Naive thymus-derived CD8-positive, alpha-beta T cell (primary cell): ENCODE measurements at places on chromosomes 5 and 9.

DNA sequence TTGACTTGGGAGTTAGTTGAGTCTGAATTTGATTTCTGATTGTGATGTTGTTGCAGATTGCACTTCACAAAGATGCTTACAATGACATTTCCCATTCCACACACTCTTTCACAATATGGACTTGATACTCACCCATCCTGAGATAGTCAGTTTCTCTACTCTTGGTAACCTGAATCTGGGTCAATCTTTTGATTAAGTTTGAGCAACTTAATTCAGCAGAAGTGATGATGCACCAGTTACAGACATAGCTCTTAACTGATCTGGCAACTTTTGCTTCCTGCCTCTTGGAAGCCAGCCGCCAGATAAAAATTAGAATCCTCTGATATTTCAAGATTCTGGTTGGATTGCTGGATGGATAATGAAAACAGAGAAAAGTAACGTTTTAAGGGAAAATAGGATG lies 79.7 kb upstream of the OSMR start:
- DNase-seq: no peak

DNA sequence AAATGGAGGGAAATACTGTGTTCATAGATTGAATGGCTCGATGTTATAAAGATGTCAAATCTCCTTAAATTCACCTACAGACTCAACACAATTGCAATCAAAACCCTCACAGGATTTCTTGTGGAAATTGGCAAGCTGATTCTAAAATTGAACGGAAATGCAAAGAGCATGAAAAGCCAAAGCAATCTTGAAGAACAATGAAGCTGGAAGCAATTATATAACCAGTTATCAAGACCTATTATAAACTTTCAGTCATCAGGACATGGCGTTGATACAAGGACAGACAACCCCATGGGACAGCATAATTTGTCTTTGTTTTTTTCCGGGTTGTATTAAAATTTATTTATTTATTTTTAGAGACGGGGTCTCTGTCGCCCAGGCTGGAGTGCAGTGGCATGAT lies 53.5 kb upstream of the OTULINL start:
- DNase-seq: no peak

DNA sequence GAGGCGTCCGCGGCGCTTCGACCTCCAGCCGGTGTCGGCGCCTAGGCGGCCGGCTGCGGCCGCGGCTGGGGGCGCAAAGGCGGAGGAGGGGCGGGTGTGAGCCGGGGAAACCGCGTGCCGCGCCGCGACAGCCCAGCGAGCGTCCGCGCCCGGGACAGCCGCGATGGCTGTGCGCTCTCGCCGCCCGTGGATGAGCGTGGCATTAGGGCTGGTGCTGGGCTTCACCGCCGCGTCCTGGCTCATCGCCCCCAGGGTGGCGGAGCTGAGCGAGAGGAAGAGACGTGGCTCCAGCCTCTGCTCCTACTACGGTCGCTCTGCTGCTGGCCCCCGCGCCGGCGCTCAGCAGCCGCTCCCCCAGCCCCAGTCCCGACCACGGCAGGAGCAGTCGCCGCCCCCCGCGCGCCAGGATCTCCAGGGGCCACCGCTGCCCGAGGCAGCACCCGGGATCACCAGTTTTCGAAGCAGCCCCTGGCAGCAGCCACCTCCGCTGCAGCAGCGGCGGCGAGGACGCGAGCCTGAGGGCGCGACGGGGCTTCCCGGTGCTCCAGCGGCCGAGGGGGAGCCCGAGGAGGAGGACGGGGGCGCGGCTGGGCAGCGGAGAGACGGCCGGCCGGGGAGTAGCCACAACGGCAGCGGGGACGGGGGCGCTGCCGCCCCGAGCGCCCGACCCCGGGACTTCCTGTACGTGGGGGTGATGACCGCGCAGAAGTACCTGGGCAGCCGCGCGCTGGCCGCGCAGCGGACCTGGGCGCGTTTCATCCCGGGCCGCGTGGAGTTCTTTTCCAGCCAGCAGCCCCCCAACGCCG lies 605 bp downstream of the CHSY3 start:
- DNase-seq: no peak

DNA sequence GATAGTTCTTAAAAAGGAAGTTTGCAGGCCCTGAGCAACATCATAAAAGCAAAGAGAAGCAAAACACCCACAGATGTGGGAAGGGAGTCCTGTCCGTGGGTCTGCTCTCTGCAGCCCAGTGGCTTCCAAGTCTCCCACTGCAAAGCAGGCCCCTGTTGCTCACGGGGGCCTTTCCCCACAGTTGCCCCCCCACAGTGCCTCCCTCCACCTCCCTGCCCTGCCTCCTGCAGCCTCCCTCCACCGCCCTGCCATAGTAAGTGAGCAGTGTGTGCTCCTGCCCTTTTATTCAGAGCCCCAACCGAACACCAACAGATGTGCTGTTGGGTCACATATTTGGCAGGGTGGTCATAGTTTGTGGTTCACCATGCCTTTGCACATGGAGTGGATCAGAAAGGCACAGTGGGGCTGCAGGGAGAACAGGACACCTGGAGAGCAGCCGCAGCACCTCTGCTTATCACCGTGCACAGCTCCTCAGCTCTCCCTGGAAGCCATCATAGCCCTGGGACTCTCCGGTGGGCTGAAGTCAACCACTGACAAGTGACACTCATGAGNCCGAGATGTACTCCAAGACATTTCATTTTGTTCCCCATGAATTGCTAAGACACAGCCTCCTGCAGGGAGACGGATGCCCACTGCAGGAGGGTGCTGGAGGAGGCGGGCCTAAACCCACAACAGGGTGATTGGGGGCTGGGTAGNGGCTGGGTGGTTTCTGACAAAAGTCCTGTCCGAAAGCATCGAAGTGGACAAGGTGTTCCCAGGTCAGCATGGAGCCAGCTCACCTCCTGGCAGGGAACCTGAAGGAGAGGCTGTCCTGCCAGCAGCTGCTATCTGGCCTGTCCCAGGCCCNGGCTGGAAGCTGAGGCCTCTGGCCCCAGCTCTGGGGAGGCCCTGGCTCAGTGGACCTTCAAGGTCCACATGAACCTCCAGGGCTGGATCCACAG lies 278.9 kb downstream of the GADD45G start:
- no peak for DNase-seq

GRCh38 chr5:113093558-113093957 lies 117.0 kb downstream of the DCP2 start:
- DNase-seq: no peak

- DNase-seq: no peak
Observed at GRCh38 chr5:171129308-171129707, 179.7 kb upstream of the TLX3 start.

DNA sequence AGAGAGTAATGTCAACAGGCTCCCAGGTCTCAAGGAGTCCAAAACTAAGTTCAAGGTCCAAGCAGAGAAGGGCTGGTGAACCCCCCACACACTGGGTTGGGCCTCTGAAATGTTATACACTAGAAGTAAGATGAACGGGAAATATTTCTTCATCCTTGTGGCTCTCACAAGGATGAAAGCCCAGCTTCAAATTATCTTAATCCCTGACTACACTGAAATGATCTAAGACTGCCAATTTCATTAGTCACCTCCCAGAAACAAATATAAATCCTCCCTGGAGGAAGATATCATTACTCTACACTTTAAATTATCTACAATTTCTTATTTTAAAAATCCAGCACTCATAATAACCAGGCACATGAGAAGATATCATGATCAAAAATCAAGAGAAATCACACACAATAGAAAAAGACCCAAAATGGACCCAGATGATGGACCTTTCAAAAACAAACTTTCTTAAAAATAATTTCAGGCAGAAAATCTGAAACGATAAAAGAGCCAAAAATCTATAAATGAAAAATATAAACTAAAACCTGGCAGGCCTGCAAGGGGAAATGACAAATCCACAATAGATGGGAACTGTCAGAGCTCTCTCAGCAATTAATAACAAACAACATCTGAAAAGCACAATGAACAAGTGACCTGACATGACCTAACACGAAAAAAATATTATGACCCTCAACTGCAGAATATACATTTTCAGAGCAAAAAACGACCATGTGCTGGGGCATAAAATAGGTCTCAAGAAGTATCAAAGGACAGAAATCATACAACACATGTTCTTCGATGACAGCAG lies 117.4 kb downstream of the GPR21 start:
- DNase-seq: no peak

GRCh38 chr9:94843134-94843533 lies 116.6 kb downstream of the AOPEP start:
- DNase-seq: no peak

GRCh38 chr5:150077060-150077459 lies 9.3 kb downstream of the CSF1R start:
- DNase-seq: no peak
